CD4-positive, alpha-beta T cell (primary cell): ENCODE measurements at places on chromosomes 3 and 15. TPM values are rescaled to one million over a fixed set of nuclear protein-coding genes. Genes with fewer than 3 reads are reported as not detected.

- no peaks in the 10 kb centered on the region for H3K27me3 ChIP-seq
- no peak for DNase-seq
- no peaks in the 10 kb centered on the region for H3K36me3 ChIP-seq
- no peak overlapping the region for H3K27ac ChIP-seq
Measured at GRCh38 chr3:31291818-31292217, 240.9 kb upstream of the STT3B start.

DNA sequence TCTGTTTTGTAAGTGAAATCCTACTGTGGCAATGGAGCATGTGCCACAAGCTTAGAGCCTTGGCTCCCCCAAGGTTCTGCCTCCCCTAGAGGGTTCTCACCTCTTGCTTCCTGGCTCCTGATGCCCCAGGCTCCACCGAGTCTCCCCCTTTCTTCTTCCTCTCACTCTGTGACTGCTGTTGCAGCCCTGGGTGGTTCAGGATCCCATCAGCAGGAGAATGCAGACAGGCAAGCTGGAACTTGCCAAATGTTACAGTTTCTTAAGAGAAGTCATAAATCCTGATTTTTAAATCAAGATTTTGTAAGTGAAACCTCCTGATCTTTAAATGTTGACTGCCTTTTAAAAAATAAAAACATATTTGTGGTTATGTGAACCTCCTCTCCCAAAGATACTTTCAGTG, 133.9 kb downstream of the CCNL1 start:
- H3K27ac ChIP-seq = no peak overlapping the region
- H3K36me3 ChIP-seq = no peaks in the 10 kb centered on the region
- no peak for DNase-seq
- no peak overlapping the region for H3K4me3 ChIP-seq
- no peaks in the 10 kb centered on the region for H3K27me3 ChIP-seq

SERINC4 gene
- total RNA-seq = not detected

DNA sequence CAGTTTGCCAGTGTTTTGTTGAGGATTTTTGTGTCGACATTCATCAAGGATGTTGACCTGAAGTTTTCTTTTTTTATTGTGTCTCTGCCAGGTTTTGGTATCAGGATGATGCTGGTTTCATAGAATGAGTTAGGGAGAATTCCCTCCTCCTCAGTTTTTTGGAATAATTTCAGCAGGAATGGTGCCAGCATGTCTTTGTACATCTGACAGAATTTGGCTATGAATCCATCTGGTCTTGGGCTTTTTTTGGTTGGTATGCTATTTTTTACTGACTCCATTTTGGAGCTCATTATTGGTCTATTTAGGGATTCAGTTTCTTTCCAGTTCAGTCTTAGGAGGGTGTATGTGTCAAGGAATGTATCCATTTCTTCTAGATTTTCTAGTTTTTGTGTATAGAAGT, 320.0 kb upstream of the PPP2R3A start:
- no peaks in the 10 kb centered on the region for H3K4me1 ChIP-seq
- H3K36me3 ChIP-seq = no peaks in the 10 kb centered on the region
- no peak overlapping the region for H3K27ac ChIP-seq
- no peak for DNase-seq
- no peak overlapping the region for H3K4me3 ChIP-seq
- no peaks in the 10 kb centered on the region for H3K27me3 ChIP-seq

GRCh38 chr3:195236076-195236798, 34.7 kb downstream of the XXYLT1 start:
- no peaks in the 10 kb centered on the region for H3K4me1 ChIP-seq
- H3K27ac ChIP-seq = no peak overlapping the region
- peaks cover 3% of the 10 kb centered on the region for H3K36me3 ChIP-seq
- no peak for DNase-seq

GRCh38 chr15:23038726-23039142, 635 bp downstream of the TUBGCP5 start:
- DNase-seq = no peak
- no peaks in the 10 kb centered on the region for H3K27me3 ChIP-seq
- H3K4me1 ChIP-seq = peaks cover 18% of the 10 kb centered on the region
- peak overlapping the region; percentile 79 for H3K4me3 ChIP-seq

GRCh38 chr3:147809206-147809605, 400.0 kb downstream of the ZIC1 start:
- no peaks in the 10 kb centered on the region for H3K27me3 ChIP-seq
- no peak for DNase-seq
- H3K27ac ChIP-seq = no peak overlapping the region
- H3K36me3 ChIP-seq = no peaks in the 10 kb centered on the region

- no peak overlapping the region for H3K27ac ChIP-seq
- H3K4me3 ChIP-seq = no peak overlapping the region
- H3K4me1 ChIP-seq = no peaks in the 10 kb centered on the region
- no peak for DNase-seq
- H3K27me3 ChIP-seq = no peaks in the 10 kb centered on the region
- H3K36me3 ChIP-seq = no peaks in the 10 kb centered on the region
Measured at GRCh38 chr3:28036599-28037575, 204.5 kb upstream of the CMC1 start.

CHDH gene
- 0.31 TPM for total RNA-seq

- DNase-seq = no peak
- no peak overlapping the region for H3K4me3 ChIP-seq
- H3K4me1 ChIP-seq = peaks cover 18% of the 10 kb centered on the region
- H3K36me3 ChIP-seq = no peaks in the 10 kb centered on the region
- H3K27me3 ChIP-seq = no peaks in the 10 kb centered on the region
- no peak overlapping the region for H3K27ac ChIP-seq
Measured at GRCh38 chr15:99930696-99931095, 197.5 kb upstream of the LYSMD4 start.

STRA6 gene
- not detected for total RNA-seq

DNA sequence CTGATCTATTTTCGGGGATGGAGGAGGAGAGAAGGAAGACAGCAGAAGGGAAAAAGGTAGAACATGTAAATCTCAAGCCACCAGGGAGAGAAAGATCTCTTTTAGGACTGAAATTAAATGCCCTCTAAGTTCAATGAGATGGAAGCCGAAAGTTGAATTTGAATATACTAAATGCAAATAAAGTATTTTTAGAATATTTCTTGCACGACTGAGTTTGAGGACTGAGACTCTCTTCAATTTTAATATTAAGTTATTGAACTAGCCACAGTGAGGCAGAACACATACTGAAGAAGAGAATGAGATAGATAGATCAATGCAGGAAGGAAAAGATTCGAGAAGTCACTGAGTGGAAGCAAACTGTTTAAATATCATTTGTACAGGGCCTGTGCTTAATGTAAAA, 399.9 kb upstream of the CBLB start:
- no peaks in the 10 kb centered on the region for H3K27me3 ChIP-seq
- no peak for DNase-seq
- H3K4me3 ChIP-seq = no peak overlapping the region
- H3K4me1 ChIP-seq = no peaks in the 10 kb centered on the region
- H3K27ac ChIP-seq = no peak overlapping the region

- DNase-seq = no peak
- H3K4me1 ChIP-seq = no peaks in the 10 kb centered on the region
- no peaks in the 10 kb centered on the region for H3K27me3 ChIP-seq
- H3K36me3 ChIP-seq = peaks cover 45% of the 10 kb centered on the region
- no peak overlapping the region for H3K27ac ChIP-seq
Measured at GRCh38 chr3:113575206-113575605, 42.9 kb downstream of the SIDT1 start.

DNAJC13 gene
- 14.3 TPM for total RNA-seq

DNA sequence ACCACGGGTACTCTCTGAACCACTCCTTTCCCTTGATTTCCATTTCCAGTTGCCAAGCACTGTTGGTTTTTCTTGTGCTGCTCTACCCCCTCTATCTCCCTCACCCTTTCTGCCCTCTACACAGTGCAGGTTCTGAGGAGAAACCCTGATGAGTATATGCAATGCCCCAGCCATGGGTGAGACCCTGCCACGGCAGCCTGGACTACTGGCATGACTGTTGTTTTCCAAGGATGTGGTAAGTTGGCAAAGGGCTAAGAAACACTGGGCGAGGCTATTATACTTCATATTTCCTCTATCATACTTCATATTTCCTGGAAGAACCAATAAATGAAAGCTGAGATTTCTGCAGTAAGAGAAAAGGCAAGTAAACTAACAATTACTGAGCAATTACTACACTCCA, 27.9 kb downstream of the CHAC1 start:
- no peak for DNase-seq
- no peaks in the 10 kb centered on the region for H3K27me3 ChIP-seq
- no peak overlapping the region for H3K27ac ChIP-seq
- H3K4me1 ChIP-seq = no peaks in the 10 kb centered on the region

EHHADH gene
- total RNA-seq = 0.52 TPM
